ENCODE measurements at places on chromosomes 6 and 20.

DNA sequence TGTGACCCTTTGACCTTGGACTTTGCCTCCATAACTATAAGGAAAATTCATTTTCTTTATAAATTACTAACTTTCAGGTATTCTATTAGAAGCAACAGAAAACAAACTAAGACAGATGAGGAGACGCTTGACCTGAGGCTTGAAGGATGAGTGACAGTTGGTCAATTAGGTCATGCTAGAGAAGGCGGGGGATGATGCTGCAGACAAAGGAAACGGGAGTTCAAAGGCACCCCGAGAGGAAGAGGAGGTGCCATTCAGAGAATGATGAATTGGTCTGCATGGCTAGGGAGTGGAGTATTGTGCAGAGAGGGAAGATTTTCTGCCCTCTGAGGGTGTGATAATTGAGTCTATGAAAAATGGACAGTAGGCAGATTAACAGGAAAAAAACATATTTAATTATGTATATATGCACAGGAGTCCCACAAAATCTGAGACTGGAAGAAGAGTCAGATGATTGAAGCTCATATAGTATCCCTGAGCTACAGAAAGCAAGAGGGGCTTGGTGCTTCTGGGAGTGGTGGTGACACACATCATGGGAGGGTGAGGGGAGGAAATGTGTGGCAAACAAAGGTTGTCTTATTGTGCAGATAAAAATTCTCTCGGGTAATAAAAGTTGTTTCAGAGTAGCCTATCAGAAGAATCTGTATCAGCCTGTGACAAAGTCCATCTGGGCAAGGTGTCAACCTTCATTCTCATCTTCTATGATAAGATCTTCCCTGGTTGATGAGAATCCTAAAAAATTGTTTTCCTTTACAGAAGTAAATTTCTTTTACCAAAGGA is 20.4 kb upstream of the FUCA2 start:
- DNase-seq, result no peak

DNA sequence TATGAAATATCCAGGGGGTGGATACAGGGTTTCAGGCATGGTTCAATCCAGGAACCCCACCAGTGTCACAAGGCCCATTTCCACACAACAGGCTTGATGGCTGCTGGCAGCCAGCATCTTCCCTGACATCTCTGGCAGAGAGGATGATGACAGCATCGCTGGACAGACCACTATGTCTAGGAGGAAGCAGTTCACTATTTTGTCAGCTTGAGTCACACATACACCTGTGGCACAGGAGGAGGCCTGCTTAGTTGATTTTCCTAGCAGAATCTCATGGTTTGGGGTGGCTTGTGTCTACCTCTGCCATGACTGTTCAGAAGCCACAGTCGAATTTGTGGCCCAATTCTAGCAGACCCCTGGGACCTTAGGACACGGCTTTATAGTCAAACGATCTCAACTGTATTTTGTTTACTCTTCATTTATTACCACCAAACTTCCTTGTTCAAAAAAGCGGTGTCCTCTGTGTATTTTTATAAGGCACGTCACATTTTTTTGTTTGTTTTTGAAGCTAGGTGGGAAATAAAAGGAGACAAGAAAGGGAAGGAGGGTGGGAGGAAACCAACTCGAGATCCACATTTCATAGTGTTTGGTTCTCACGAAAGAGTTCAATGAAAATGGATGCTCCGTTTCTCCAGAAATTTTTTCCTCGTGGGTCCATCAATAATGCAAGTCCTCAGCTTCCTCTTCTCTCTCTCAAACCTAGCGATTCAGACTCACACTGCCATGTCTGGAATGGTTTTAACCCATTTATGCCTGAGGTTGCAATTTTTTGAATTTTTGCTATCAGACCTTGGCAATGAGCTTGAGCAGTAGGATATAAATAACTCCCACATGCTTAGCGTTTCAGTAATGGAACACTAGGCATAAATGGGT is 94.4 kb downstream of the TOX2 start:
- no peak for DNase-seq

- no peak for DNase-seq
Measured at GRCh38 chr20:57725636-57726035, 15.8 kb upstream of the PMEPA1 start.

DNA sequence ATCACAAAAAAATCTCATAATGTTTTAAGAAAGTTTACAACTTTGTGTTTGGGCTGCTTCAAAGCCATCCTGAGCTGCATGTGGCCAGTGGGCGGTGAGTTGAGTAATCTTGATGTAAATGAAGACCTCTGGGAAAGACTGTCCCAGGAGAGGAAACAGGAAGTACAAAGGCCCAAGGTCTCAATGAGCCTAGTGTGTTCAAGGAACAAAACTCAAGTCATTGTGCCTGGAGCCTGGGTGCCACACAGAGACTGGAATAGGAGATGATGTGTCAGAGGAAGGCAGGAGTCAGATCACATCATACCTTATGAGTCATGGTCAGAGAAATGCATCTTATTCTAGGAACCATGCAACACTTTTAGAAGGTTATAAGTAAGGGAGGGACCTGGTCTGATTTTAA is 51.5 kb downstream of the COL19A1 start:
- DNase-seq, result no peak

GRCh38 chr20:22566876-22567658 is 17.3 kb downstream of the FOXA2 start:
- no peak for DNase-seq

- DNase-seq, result no peak
Measured at GRCh38 chr6:98840996-98841513, 6.7 kb downstream of the POU3F2 start.

DNA sequence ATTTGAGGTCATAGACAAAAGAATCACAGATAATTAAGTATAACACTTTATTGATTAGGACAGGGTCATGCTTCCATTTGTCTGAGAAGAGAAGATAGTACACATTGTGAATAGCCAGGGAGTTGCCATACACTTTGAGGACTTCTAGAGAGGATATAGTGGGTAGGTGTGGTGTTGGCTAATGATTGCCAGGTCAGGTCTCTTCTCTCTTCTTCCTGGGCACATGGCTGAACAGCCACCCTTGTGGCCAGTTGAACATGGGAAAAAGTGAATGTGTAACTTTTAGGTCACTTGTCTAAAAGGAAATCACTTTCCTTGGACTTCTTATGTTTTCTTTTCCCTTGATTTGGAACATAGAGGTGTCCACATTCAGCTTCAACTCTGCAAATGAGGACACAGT is 772.1 kb upstream of the MAP3K7 start:
- DNase-seq, result no peak

DNA sequence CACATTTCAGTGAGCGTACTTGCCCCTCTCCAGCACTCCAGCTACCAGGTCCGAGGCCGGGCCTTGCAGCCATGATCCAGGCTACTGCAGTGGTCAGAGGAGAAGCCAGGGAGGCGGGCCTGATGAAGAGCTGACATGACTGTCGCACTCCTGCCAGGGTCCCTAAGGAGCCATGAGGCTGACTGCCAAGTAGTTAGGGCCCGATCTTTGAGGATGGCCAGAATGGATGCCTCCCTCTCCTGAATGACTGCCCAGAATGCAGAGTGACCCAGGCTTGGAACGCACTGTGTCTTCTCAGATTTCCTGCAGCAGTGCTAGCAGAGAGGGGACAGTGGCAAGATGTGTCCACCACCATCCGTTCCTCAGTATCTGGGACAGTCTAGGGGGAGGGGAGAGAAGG is 24.7 kb upstream of the LRFN2 start:
- no peak for DNase-seq

- DNase-seq, result no peak
Measured at GRCh38 chr20:43849496-43850186, 65.0 kb upstream of the TOX2 start.

DNA sequence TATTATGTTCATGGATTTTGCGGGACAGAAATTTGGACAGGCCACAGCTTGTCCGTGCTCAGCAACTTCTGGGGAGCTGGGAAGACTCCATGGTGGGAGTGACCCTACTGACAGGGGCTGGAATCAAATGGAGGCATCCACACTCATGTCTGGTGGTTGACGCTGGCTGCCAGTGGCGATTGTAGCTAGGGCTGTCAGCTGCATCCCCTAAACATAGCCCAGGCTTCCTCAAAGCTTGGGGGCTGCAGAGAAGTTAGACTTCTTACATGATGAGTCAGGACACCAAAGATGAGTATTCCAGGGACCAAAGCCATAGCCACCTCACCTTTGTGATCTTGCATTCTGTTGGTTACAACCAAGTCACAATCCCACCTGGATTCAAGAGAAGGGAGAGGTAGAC is 18.4 kb upstream of the FAM50B start:
- no peak for DNase-seq

- no peak for DNase-seq
Measured at GRCh38 chr6:69783108-69783507, 13.7 kb downstream of the LMBRD1 start.

GRCh38 chr6:119119989-119120388 is 41.5 kb upstream of the FAM184A start:
- no peak for DNase-seq

GRCh38 chr6:107989166-107990094 is 31.4 kb upstream of the SEC63 start:
- no peak for DNase-seq

DNA sequence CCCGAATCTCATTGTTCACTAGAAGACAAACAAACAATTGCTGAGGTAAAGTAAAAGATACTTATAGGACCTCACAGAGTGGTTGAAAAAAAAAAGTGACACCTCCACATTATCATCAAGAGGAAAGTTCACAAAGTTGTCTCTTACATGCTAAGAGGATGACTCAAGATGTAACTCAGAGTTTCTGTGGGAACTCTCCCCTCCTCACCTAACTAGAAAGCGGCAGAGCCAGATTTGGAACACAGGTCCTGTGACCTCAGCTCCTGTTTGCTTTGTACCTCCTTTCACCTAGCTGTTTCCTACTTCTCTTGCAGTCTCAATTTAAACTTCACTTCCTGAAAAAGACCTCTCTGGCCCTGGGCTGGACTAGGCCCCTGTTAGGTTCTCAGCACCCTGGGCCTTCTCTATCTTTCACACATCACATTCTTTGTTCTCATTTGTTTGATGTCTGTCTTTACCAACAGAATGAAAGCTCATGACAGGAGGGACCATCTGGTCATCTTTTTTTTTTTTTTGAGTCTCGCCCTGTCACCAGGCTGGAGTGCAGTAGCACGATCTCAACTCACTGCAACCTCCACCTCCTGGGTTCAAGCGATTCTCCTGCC is 60.8 kb downstream of the CD24 start:
- DNase-seq, result no peak

DNA sequence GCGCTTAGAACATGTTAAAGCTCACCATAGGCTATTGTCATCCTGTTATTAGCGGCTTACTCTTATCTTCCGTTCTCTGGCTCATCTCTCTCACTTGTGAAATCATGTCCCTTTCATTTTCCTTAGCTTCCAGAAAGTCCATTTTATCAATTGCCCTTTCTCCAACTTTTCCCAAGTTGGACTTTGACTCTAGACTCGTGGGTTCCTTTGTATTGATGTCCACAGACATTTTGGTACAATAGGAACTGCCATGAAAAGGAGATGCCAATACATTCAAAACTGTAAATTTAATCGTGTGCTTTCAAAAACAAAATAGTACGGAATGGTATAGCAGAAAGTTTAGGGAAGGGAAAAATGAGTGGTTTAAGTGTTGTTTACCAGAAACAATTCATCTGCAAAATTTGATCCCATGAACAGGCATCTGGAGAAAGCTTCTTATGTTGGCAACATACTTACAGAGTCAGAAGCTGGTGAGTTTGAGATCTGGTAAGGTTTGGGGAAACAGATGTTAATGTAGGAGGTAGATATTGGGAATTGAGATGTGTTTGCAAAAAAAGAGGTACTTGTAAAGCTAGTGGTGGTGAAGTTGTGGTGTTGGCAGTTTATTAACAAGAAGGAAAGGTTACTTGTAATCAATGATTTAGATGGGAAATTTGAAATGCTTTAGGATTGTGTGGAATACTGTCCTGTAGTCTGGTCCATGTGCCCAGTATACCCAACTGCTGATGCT is 10.2 kb upstream of the HIVEP1 start:
- DNase-seq, result no peak

- DNase-seq, result no peak
Measured at GRCh38 chr6:130964808-130965604, 98.0 kb downstream of the EPB41L2 start.

DNA sequence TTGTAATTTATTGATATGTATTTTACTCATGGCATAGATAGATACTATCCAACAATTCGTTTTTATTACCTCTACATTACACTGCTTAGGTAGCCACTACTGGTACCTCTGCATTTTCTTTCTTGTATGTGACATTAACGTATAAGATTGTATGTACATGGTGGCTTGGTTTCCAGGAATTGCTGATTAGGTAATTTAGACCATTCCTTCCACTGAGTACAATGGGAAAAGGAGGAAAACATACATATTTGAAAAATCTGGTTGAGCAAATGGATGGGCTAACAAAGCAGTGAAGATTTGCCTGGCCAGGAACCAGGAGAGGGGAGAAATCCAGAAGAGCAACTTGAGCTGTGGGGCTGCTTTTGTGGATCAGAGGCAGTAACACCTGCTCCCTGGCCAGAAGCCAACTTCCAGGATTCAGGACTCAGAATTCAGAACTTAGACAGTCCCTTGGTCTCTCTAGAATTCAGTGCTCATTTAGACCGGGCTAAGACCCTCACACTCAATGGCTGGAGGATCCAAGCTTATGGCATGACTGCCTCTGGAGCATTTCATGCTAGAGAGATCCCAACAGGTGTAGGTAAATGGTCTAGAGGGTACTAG is 17.9 kb upstream of the MICB start:
- DNase-seq, result no peak

DNA sequence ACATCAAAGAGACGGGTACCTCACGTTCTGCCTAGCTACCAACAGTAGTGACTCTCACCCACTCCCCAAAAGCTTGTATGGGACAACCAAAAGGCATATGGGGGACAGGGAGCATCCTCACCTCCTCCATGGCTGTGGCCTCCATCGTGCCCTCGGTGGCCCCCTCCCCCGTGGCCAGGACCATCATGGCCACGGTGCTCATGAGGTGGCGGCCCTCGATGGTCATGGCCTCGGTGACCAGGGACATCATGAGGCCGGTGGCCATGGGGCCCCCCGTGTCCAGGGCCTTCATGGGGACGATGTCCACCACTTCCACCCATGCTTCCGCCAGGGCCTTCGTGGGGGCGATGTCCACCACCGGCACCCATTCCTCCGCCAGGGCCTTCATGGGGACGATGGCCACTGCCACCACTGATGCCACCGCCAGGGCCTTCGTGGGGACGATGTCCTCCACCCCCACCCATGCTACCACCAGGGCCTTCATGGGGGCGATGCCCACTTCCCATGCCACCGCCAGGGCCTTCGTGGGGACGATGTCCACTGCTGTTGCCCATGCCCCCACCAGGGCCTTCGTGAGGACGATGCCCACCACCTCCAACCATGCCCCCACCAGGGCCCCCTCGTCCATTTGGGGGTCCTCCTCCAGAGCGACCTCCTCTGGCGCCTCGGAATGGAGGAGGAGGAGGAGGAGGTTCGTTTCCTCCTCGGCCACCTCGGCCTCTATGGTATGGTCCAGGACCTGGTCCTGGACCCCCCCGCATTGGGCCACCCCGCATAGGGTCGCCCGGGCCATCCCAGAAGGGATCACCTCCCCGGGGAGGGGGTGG is 15.0 kb downstream of the PPP1R10 start:
- no peak for DNase-seq

DNA sequence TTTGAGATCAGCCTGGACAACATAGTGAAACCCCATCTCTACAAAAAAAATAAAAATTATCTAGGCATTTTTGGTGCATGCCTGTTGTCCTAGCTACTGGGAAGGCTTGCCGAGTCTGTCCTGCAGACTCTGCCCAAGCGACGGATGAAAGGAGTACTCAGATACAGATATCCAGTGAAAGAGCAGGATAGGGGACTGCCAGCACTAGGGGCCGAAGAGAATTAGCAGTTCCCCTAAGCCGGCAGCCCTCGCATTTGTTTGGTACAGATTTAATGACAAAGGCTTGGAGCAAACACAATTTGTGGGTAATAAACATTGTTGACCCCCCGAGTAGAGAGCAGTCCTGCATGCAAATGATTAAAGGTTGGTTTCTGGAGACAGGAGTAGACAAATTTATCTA is 5.4 kb upstream of the TBC1D20 start:
- no peak for DNase-seq

Measured in CD4-positive, alpha-beta T cell treated with Interleukin-4 for 4 hours (primary cell).